SJSA1 (cell line): ENCODE measurements at places on chromosomes 6 and 20. TPM values are rescaled to one million over a fixed set of nuclear protein-coding genes. Genes with fewer than 3 reads are reported as not detected.

GRCh38 chr6:27478706-27479318 is 5.9 kb upstream of the ZNF184 start:
- peak overlapping the region; percentile 86 for H3K27ac ChIP-seq
- peaks cover 8% of the 10 kb centered on the region for H3K4me1 ChIP-seq

GRCh38 chr6:9540534-9541126 is 874.2 kb downstream of the TFAP2A start:
- no peaks in the 10 kb centered on the region for H3K27me3 ChIP-seq
- no peak overlapping the region for H3K27ac ChIP-seq
- no peak overlapping the region for H3K4me3 ChIP-seq
- H3K36me3 ChIP-seq, result no peaks in the 10 kb centered on the region

DNA sequence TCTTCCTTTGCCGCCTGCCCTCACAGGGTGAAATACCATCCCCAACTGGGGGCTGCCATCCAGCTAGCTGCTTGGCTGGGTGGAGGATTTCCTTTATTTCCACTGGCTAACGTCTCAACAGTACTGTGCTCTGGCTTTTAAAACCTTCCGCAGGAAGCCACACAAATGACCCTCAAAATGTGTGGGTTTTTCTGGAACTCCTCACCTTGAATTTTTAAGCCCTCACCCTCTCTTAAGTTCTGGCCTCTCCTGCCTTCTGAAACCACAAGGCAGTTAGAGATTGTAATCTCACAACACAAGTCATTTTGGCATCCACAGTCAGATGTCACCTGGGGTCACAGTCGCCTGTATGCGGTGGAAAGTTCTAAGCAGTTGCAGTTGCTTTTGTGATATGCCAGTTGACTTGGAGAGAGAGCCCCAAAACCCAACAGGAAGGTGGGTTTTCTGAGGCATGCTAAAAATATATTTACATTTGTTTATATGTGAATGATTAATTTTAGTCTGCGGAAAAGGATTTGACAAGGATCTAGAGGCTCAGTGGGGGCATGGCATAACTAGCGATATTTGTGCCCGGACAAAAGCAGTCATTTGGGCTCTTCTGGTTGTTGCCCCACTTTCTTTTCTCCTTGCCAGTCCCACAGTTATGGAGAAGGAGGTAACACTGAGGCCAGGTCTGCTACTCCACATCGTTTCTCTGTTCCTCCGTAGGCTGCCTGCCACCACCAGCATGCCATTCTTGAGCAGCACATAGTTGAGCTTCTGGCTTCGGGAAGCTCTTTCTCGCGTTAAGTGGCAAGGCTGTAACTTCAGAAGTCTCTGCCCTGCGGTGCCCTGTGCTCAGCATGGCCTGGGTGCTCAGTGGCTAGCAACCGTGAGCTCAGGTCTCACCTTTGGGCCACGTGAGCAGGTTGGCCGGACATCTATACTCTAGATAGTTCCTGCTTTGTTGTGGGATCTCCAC is 335.3 kb downstream of the CD83 start:
- DNase-seq, result no peak
- no peaks in the 10 kb centered on the region for H3K36me3 ChIP-seq
- H3K27ac ChIP-seq, result no peak overlapping the region
- no peaks in the 10 kb centered on the region for H3K4me1 ChIP-seq
- H3K4me3 ChIP-seq, result no peak overlapping the region
- no peaks in the 10 kb centered on the region for H3K27me3 ChIP-seq

DNA sequence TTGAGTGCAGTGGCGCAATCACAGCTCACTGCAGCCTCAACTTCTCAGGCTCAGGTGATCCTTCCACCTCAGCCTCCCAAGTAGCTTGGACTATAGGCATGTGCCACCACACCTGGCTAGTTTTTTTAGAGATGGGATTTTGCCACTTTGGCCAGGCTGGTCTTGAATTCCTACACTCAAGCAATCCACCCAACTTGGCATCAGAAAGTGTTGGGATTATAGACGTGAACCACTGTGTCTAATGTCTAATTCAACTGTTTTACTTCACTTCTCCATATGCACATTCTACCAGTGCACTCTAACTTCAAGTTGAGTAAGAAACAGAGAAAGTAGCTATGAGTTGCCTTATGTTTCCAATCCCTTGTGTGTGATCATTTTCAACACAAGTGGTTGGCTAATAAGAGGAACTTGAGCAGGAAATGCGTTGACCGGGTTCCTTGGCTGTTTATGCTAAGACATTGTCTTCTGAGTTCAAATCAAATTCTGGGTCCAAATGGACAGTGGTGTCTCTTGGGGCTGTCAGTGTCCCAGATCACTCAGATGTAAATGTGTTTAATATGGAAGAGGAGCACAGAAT is 23.9 kb downstream of the ZNF337 start:
- no peak overlapping the region for H3K27ac ChIP-seq
- no peak overlapping the region for H3K4me3 ChIP-seq
- DNase-seq, result no peak
- peaks cover 50% of the 10 kb centered on the region for H3K36me3 ChIP-seq

DNA sequence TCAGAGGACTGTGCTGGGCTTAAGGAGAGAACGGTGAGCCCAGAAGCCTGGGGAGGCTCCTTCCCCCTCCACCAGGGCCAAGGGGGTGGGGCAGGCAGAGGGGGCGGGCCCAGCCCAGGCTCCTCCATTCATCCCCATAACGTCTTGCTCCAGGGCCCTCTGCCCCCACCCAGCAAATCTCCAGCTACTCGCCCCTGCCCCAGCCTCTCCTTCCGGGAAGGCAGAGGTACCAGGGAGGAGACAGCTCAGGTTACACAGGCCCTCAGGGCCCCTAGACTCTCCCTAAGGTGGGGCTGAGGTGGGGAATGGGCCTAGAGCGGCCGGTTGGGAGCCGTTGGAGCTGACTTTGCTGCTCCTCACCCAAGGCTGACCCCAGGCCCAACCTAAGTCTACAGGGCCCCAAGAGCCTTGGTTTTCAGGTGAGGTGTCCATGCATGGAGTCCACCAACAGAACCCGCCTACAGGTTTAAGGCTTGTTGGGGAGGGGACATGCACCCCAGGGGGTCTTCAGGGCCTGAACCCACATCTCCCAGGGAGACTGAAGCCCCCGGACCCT is 1.2 kb downstream of the LAMA5 start:
- peaks cover 27% of the 10 kb centered on the region for H3K27me3 ChIP-seq
- H3K4me1 ChIP-seq, result peaks cover 80% of the 10 kb centered on the region
- no peaks in the 10 kb centered on the region for H3K36me3 ChIP-seq
- peak overlapping the region; percentile 47 for H3K4me3 ChIP-seq
- no peak overlapping the region for H3K27ac ChIP-seq

DNA sequence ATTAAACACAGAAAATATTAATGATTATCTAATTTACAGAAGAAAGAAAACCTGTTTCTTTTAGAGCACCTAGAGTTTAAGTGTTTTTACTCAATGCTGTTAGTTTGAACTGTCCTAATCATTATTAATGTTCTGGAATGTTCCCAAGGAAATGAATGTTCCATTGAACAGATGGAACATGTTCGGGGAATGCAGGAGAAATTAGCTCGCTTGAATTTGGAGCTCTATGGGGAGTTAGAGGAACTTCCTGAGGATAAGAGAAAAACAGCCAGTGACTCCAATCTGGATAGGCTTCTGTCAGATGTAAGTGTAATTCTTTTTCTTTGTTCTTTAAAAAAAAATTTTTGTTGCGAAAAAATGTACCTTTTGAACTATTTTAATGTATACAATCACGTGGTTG is 10.8 kb upstream of the ECT2L start:
- H3K36me3 ChIP-seq, result peaks cover 5% of the 10 kb centered on the region
- H3K4me3 ChIP-seq, result no peak overlapping the region
- H3K27me3 ChIP-seq, result no peaks in the 10 kb centered on the region
- DNase-seq, result no peak
- H3K4me1 ChIP-seq, result no peaks in the 10 kb centered on the region

Gene E2F3
- total RNA-seq, result 7.5 and 11.1 TPM in 2 replicates

Gene TPBG
- 37.7 and 43.8 TPM in 2 replicates for total RNA-seq

Gene KIF25
- not detected in 2 replicates for total RNA-seq

Gene LRP11
- total RNA-seq, result 55.7 and 143 TPM in 2 replicates
